ENCODE measurements at places on chromosomes 6 and 20.

GRCh38 chr6:14966096-14966905 is 279.6 kb upstream of the JARID2 start:
- DNase-seq = no peak

- DNase-seq = no peak
Measured at GRCh38 chr6:75126518-75126917, 79.3 kb downstream of the COL12A1 start.

DNA sequence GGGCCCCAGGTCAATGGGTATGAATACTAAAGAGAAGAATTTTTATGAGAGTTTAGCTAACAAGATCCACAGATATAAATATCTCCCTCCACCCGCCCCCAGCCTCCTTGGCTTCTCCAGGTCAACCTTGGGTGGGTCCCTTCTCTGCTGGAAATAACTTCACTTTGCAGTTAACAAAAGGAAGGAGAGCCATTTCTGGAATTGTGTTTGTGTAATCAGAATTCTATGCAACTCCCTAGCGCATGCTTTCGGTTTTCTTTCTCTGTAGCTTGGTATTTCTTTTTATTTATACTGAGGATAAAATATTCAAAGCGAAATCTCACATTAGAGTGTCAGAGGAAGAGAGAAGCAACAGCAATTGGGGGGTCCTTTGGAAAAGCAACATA is 27.1 kb downstream of the RIPOR2 start:
- no peak for DNase-seq

- DNase-seq = no peak
Measured at GRCh38 chr6:154478021-154478700, 32.3 kb downstream of the CNKSR3 start.

DNA sequence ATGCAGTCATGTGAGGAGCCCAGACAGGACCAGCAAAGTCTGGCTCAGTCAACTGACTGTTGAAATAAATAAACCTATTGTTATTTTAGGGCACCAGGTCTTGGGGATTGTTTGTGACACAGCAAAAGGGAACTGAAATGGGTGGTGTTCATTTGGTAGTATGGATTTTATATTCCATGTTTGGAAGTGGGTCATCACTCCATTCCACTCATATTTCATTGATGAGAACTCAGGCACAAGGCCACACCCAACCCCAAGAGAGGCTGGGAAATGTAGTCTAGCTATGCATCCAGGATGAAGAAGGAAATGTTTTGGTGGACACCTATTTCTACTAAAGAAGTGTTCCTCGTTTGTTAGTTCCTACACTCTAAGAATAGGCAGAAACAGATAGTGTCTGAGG is 64.9 kb upstream of the BTBD3 start:
- DNase-seq = no peak

GRCh38 chr6:107246972-107247615 is 131.8 kb upstream of the BEND3 start:
- no peak for DNase-seq

DNA sequence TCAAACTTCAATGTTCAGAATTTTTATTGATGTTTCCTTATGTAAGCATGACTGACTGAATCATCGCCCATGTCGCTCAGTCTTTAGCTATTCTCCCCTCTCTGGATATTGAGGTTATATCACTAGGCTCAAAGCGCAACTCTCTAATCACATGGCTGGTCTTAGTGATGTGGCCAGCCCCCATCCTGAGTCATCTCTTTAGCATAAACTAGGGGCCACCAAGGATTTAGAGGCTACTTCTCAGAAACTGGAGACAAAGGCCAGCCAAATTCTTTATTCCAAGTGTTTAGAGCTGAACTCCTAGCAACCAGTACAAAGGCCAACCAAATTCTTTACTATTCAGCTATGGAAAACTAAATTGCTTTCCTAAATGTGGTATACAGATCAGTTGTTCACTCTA is 61.4 kb downstream of the FAM135A start:
- DNase-seq = no peak

DNA sequence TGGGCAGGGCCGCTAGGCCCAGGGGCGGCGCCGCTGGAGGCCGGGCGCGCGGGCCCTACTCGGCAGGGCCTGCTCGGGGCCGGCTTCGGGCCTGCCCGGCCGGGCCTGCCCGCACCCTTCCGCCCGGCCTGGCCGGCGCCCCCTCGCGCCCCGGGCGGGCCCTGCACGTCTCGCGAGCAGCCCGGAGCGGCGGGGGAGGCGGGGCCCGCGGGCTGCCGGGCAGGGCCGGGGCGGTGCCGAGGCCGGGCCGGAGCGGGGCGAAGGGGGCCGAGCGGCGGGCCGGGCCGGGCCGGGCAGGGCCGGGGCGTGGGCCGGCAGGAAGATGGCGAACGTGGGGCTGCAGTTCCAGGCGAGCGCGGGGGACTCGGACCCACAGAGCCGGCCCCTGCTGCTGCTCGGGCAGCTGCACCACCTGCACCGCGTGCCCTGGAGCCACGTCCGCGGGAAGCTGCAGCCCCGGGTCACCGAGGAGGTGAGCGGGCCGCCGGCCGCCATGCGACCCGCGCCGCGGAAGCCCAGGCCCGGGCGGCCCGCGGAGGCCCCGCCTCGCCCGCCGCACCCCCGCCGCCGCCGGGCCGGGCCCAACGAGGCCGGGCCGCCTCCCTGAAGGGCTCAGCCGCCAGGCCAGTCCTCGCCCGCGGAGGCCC is at the start of gene NPEPL1:
Gene NPEPL1, plus strand, starts transcription at position 222 of the 647 bp plus-strand sequence. Its CDS starts 101 bp downstream, at position 323.
- DNase-seq = peak; percentile 87

GRCh38 chr6:118146584-118146983 is 239.5 kb downstream of the SLC35F1 start:
- DNase-seq = no peak

GRCh38 chr6:81727876-81728517 is 24.5 kb downstream of the TENT5A start:
- no peak for DNase-seq

DNA sequence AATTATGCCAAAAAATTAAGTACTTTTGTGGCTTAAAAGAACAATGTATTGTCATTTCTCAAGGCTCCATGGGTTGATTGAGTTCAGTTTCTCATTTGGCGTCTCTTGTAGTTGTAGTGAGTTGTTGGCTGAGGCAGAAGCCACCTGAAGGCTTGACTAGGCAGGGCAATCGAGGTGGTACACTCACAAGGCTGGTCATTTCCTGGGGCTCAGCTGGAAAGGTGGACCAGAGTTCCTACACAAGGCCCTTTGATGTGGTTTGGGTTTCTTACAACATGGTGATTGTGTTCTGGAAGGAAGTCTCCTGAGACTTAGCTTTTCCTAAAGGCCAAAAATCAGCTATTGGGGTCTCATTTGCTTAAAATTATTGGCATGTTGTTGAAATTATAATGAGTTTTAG is 22.6 kb downstream of the MAS1 start:
- no peak for DNase-seq

GRCh38 chr20:49704932-49705336 is 8.7 kb downstream of the B4GALT5 start:
- no peak for DNase-seq

DNA sequence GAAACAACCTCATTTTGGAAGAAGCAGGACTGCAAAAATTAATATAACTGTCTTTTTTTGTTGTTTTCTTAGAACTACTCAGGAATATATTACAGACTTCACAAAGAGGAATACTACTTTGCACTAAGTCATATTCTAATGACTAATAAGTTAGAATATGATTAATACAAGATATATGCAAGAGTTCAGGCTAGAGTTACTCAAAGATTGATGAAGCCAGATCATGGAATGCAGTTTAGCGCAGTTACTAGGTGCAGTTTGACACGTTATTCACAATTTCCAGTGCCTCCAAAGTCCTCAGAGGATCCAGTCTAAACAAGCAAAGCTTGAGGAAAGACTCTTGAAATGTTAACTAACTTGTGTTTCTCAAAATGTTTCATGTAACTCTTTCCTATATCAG is 1.2 kb upstream of the MYCT1 start:
- no peak for DNase-seq

DNA sequence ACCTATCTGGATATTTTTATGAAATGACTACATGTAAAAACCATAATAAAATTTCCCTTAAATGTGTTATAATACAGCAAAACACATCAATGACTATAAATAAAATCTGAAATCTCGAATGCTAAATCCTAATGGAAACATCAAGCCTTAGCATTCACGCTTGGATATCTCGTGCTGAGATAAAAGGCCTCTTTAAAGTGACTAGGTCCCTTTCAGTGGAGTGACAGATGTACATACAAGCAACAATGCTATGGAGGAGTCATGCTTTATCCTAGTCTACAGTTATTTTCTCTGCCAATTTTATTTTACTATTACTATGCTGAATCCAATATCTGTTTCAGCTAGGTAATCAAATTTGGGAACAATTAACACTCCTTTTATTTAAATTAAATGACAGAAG is 72.4 kb downstream of the MAP3K7 start:
- DNase-seq = no peak

DNA sequence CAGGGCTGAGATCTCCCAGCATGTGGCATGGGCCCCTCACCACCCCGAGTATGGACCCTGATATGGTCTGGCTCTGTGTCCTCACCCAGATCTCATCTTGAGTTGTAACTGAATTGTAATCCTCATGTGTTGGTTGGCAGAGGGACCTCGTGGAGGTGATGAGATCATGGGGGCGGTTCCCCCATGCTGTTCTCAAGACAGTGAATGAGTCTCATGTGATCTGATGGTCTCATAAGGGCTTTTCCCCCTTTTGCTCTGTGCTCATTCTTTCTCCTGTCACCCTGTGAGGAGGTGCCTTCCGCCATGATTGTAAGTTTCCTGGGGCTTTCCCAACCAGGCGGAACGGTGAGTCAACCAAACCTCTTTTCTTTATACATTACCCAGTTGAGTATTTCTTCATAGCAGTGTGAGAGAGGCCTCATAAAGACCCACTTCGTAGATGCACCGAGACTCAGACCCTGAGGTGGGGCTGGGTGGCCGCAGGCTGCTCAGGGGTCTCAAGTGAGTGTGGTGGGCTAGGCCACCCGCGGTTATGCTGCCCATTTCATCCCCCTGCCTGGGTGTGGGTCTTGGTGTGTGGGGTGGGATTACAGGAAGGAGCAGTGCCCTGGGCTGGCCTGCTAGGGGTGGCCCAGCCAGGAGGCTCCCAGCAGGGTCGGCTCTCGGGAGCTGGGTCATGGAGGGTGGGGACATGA is 26.2 kb upstream of the GATA5 start:
- no peak for DNase-seq

GRCh38 chr6:24721461-24722215 is 2.7 kb upstream of the C6orf62 start:
- DNase-seq = no peak

GRCh38 chr20:11001764-11002540 is 328.2 kb upstream of the JAG1 start:
- no peak for DNase-seq

GRCh38 chr20:39800548-39800947 is 838.4 kb downstream of the DHX35 start:
- no peak for DNase-seq

GRCh38 chr6:47455533-47456209 is 21.9 kb upstream of the CD2AP start:
- no peak for DNase-seq

- no peak for DNase-seq
Measured at GRCh38 chr20:59632541-59633113, 28.3 kb downstream of the PHACTR3 start.

GRCh38 chr6:103409475-103409874 is 1450.2 kb downstream of the HACE1 start:
- no peak for DNase-seq

GRCh38 chr6:7112741-7113313 is 5.1 kb downstream of the RREB1 start:
- peak; percentile 49 for DNase-seq

GRCh38 chr20:44800391-44801046 is 9.8 kb downstream of the RIMS4 start:
- DNase-seq = no peak

DNA sequence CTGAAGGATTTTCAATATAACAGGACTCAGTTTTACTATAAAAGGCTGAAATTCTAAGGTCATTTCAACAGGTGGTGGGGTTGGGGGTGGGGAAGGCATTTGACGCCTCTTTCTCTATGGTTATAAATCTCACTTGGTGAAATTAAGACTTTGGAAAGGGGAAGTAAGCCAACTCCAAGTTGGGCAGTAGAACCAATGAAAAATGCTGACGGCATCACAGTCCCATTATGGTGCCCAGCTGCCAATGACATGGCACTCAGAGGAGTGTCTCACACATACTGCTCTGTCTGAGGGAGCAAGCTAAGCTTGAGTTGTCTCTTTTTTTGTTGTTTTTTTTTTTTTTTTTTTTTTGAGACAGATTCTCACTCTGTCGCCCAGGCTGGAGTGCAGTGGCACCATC is 4.7 kb downstream of the SLC16A10 start:
- no peak for DNase-seq

GRCh38 chr6:114068116-114068515 is 97.2 kb upstream of the HDAC2 start:
- no peak for DNase-seq

DNA sequence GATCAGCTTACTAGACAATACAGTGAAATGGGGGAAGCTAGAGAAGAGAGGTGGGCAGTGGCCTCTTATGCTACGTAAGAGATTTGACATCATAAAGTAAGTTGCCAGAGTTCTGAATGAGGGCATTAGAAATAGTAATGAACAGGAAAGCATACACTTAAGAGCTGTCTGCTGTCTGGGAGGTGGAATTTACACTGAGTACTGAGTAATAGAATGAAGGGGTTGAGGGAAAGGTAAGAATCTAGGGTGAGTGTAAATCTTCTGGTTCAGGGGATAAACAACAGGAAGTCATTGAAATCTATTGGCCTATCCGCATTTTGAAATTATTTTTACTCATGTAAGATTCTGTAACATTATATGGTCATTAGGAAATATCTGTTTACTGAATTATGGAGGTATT is 35.8 kb downstream of the HLA-DMB start:
- DNase-seq = no peak

Data from activated naive CD8-positive, alpha-beta T cell treated with anti-CD3 and anti-CD28 coated beads, Interleukin-2, amount 10 ng/mL, durations not matched to agents 7 days and 5 days (primary cell).